NCI-H1417 (cell line): ENCODE measurements at places on chromosomes 2 and 18.

- DNase-seq = peak; percentile 52
These were observed 167.0 kb downstream of the MYO5B start for GRCh38 chr18:50027996-50028395.

DNA sequence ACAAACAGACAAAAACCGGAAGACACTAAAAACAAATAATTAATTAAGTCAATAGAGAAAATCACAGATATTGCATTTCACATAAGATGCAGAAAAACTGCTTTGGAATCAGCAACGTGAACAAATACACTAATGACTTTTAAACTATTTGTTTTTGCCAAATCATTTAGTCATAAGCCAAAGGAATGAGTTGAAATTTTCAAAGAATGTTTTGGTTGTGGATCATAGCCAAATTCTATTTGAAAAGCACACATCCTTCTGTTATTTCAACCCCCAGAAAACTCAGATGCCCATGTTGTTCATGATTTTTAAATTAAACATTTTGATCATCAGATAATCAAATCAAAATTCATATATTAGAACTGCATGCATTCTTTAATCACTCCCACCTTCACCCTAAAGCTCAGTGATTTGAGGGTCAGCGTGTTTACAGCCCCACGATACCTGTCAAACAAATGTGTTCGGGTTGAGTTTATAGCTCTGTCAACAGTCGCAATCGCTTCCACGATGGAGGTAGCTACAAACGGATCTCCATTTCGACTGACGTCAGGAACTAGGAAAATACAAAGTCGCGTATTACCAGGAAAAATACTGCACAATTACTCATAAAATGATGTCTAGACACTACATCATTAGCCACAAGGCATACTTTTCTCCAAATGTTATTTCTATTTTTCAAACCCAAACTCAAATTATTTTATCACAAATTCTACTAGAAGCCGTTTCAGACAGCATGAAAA, 90.2 kb downstream of the PXDN start:
- DNase-seq = no peak

DNA sequence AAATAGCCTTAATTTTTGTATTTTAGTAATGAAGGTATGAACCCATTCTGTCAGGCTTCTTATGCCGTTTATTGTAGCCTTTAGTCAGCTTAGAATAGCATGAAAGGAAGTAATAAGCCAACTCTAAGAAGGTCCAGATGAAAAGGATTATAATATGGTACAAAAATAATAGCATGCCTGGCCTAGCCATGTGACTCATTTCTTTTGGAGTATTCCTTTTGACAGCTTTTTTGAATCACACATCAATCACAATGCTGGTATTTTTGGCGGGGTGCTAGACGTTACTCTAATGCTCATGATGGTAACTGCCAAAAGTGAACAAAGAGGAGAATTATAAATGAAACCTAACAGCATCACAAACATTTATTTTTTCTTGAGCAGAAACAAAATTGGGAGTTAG, 19.9 kb downstream of the FMNL2 start:
- DNase-seq = no peak

- DNase-seq = no peak
These were observed 56.7 kb upstream of the MSTN start for GRCh38 chr2:190119257-190119656.

DNA sequence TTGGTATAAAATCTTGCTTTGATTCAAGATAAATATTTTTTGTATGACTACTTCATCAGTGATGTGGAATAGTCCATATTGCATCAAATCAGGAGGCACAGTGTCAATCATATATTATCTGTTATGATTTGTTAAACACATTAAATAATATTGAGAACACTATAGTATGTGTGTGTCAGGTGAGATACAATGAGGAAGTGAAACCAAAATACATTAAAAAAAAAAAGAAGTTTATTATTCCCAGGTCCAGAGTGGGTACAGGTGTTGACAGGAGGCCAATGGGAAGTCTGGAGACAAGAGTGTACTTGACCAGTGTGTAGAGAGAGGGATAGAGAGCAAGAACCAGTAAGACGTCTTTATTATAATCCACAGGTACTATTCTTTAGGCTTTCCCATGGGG, 292.6 kb downstream of the FSIP2 start:
- no peak for DNase-seq

DNA sequence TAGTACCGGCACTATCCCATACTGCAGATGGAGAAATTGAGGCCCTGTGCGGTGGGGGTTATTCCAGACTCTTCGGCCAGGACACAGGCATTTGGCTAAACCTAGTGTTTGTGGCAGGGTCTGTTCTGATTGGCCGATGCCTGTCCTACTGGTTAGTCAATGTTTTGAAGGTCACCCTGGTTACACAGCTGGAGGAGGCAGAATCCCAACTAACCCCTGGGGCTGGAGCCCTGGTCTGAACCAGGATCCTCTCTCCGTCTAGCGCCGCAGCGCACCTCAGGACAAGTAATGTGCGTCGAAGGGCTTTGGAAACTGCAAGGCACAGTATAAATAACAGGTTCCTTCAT, 19.4 kb downstream of the TEX44 start:
- DNase-seq = peak; percentile 75

- DNase-seq = no peak
These were observed 450.2 kb downstream of the ERBB4 start for GRCh38 chr2:212088353-212088752.

DNA sequence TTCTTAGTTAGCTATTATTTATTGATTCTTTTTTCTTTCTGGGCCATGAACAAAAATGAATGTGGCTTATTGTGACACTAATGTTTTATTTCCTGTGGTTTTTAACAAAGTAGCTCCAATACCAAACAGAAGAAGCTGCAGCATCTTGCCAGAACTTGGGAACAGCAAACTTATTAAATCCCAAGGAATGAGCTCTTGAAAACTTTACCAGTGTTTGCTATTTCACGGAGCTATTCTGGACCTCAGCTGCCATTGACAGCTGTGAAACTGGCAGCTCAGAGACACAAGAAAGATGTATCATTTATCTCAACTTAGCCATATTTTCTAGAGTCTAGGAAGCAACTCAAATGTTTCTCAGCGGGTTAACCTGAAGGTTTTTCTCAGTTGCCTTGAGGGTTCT, 91.0 kb upstream of the NEUROD1 start:
- no peak for DNase-seq

- no peak for DNase-seq
These were observed 36.1 kb downstream of the POMC start for GRCh38 chr2:25132299-25132635.

- no peak for DNase-seq
These were observed 75.0 kb downstream of the TMEM247 start for GRCh38 chr2:46554397-46554796.

DNA sequence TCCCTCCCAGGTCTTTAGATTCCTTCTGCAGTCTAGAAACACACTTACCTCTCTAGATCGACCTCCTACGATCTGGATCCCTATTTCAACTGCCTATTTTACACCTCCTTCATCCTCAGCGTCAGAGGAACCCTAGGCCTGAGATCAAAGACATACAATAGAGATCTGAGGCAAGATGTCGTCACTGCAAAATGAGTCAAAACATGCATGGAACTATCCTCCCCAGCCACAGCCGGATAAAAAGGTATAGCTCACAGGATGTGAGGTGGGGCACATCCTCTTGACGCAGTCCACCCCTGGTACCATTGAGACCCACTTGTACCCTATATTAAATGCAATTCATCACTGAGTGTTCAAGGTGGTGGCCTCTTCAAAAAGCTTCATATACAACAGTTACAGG, 63.7 kb upstream of the DNAJC10 start:
- no peak for DNase-seq

DNA sequence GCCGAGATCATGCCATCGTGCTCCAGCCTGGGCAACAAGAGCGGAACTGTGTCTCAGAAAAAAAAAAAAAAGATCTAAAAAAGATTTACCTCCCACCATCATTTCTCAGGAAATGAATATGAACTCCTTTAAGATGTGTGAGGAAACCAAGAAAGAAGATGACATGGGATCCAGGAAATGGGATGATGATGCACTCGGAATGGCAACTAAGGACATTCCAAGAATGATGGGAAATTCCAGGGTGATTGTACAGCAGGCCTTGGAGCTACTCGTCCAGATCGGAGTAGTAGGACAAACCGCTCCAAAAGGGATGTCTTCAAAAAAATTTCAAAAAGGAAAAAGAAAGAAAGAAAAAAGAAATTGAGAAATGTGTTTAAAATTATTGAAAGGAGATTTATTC, 84.9 kb upstream of the PMAIP1 start:
- DNase-seq = no peak

DNA sequence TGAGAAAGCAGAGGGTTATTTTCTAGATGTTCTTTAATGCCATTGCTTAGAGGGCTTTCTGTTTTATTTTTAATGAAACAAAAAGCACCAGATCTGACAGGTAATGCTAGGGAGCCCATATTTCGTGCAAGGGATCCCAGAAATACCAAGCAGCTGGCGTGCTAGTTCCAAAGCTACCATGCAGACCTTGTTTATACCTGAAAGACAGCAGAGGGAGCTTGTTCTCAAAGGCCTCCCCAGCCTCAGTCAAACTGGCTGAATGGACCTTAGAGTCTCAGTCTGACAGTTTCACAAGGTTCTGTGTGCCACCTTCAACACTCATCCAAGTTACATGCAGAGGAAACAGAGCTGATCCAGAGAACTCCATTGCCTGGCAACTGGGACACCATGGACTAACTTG, 48.6 kb downstream of the GALNT14 start:
- DNase-seq = no peak
